ENCODE measurements at places on chromosomes 11 and 22.

GRCh38 chr11:125304136-125304535 is 139.6 kb downstream of the PKNOX2 start:
- no peak for DNase-seq

DNA sequence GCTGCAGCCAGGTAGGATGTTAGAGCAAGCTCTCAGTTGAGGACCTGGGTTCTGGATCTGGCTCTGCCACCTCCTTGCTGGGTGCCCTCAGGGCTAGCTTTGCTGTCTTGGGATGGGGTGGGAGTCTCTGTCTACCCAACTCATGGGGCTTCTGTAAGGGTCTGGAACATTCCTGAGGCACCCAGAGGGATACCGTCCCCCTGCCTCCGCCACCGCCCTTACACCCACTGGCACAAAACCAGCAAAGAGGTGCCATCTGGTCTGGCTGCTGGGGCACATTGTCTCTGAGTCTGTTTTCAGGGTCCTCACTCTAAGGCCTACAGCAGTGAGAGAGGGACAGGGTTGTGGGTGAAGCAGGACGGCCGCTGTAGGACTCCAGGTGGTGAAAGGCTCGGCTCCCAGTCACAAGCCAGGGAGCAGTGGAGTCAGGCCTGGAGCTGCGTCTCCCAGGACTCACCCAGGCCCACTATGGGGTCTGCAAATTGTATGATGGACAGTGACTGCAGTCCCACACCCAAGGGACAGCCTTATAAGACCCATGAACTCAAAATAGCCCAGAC is 84.9 kb downstream of the MORC2 start:
- DNase-seq, result no peak

DNA sequence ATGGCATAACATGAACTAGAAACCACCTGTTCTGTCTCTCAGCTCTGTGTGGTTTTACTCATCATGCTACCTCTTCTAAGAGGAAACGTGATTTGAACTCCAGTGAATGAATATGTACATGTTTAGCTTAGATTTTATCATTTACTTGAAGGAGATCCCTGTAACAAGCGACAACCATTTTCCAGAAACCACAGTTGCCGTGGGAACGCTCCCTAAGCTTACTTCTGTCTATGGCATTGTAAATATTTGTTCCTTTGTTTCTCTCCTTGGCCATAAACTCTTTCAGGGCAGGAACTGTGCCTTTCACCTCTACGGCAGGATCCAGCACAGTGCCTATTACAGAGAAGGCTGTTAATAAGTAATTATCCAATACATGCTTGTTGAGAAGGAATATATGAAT is 17.1 kb upstream of the TPH1 start:
- no peak for DNase-seq

DNA sequence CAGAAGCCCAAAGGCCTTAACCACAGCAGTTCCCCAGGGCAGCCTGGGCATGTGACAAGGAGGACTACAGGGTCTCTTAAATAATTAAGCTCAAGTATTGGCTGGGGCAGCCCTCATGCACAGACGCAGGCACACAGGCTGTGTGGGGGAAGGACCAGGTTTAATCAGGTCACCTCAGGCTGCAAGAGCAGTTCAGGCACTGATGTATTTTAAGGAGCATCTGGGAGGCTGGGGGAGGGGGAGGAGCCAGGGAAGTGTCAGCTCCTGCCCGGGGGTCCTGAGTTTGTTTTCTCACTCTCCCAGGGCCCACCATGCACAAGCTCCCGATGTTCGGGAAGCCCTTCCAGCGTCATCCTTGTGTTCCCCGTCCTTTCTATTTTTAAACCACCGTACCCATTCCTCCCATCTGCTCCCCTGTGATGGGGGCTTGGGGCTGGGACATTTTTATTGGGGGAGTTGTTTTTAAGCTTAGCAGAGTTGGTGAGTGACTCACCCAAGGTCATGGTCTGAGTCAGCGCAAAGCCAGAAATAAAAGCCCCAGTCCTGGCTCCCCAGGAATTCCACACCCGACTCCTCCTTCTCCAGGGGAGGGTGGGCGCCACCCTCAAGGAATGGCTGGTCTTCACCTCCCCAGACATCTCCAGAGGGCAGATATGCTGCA is 2.4 kb downstream of the CSDC2 start:
- DNase-seq, result no peak

DNA sequence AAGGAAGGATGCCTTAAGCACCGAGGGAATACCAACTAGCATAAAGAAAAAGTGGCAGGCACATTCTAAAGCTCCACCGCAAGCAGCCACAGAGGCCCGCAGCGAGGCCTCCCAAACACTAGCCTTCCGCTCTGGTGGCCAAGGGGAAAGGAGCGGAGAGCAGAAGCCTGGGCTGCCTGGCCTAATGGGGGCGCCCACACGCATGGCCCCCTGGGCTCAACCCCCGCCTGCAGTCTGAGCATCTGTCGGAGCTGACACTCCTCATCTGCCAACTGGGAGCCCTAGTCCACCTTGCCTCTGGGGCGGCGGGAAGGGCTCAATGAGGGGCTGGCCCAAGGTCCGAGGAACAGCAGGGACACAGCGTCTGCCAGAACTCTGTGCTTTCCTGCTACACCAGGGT is 50.1 kb upstream of the WNT11 start:
- no peak for DNase-seq

GRCh38 chr11:115129473-115130289 is 374.5 kb downstream of the CADM1 start:
- DNase-seq, result no peak

GRCh38 chr11:14529951-14530350 is 9.8 kb upstream of the PSMA1 start:
- no peak for DNase-seq

GRCh38 chr11:27200779-27201453 is 160.3 kb downstream of the BBOX1 start:
- DNase-seq, result no peak

DNA sequence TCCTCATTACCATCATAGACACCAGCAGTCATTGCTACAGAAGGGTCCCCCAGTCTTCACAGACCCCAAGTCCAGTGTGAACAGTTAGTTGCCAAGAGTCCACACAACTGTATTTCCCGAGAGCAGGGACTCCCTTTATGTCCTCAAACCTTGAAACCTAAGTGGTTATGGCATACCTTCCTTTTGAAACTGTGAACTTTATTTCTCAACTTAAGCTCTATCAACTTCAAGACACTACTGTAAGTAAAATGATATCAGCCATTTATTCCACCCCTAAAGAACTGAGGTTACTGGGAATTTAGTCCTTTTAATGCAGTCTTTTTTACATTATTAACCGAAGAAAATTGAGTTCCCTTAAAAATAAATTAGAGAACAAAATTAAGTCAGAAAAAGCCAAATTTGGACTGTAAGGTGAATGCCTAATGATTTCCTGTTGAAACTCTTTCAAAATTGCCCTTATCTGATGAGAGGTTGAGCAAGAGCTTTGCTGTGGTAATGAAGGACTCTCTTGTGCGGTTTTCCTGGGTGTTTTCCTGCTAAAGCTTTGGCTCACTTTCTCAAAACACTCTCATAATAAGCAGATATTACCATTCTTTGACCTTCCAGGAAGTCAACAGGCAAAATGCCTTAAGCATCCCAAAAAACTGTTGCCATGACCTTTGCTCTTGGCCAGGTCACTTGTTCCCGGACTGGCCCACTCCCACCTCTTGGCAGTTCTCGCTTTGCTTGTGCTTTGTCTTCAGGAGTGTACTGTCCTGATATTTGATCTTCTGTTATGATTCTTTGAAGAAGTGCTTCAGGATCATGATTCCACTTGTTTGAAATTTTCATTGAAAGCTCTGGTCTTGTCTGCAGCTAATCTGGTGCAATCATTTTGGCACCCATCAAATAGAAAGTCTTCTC is 765.4 kb upstream of the ANO3 start:
- no peak for DNase-seq

- no peak for DNase-seq
Observed at GRCh38 chr22:30104501-30105156, 24.4 kb downstream of the HORMAD2 start.

DNA sequence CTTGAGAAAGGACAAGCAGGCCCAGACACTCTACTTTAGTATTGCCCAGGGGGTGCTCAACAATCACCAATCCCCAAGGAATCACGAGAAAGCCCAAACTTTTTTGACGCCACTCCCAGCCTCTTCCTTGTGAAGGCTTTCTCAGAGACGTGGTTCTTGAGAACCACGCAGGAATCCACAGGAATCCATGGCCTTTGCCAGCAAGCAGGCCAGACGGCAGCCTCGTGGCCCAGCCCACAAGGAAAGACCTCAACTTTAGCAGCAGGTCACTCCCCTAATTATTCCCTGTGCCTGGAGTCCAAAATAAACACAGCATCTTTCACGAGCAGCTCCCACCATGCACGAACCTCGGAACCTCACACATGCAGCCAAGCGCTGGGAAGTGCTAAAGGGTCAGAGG is 104.2 kb downstream of the WT1 start:
- DNase-seq, result no peak

GRCh38 chr11:129048911-129049310 is 106.2 kb upstream of the TP53AIP1 start:
- DNase-seq, result no peak

DNA sequence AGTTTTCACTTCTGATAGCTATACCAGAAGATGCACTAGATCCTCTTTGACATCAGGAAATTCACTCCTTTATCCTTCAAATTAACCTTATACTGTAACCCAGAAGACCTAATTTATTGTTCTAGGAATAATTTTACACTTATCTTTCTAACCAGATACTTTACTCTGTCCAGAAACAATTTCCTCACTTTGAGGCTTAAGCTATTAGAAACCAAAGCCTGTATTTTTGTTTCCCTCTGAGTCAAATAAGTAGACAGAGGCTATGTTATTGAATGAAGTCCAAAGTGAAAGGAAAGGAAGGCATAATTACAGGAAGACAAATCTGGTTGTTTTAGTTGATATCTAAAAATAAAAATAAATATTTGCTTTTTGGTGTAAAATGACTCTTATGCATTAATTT is 2.2 kb downstream of the OR51V1 start:
- no peak for DNase-seq

GRCh38 chr11:59532620-59533019 is 21.3 kb downstream of the OR4D9 start:
- no peak for DNase-seq

DNA sequence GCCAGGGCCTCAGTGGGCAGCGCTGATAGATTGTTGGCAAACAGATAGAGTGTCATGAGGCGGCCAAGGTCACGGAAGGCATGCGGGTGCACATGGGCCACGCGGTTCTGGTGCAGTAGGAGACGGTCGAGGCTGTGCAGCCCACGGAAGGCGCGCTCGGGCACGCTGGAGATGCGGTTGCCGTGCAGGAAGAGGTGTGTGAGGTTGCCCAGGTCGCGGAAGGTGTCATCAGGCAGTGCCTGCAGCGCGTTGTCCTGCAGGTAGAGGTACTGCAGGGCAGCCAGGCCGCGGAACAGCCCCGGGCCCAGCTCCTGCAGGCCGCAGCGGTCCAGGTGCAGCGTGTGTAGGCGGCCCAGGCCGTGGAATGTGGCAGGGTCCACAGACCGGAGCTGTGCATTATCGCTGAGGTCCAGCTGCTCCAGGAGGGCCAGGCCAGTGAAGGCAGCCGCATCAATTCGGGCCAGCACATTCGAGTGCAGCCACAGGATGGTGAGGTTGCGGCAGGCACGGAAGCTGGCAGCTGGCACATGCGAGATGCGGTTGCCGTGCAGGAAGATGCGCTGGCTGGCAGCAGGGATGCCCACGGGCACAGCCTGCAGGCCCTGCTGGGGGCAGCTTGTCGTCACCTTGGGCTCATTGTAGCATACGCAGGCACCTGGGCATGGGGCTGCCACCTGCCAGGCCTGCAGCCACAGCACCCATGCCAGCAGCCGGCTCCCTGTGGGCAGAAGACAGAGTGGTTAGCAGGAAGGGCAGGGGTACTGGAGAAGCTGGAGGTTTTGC is 25.5 kb downstream of the RTN4R start:
- DNase-seq, result no peak

- no peak for DNase-seq
Observed at GRCh38 chr22:47422736-47423135, 660.3 kb downstream of the TBC1D22A start.

DNA sequence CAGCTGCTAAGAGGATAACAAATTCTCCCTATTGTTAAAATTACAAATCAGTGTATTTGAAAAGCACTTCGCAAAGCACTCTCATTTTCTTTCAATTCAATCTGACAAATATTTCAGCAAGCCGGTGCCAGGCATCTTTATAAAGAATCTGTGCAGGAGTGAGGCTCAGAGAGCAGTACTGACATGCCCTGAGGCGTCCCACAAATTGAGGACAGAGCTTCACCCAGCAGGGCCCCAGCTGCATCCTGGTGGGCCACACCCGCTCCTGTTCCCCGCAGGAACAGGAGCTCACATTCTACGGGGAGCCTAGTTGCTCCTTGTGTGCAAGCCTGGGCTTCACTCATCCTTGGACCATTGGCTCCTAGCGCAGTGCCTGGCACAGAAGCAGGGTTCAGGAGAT is 60.9 kb upstream of the EIF3D start:
- DNase-seq, result no peak

DNA sequence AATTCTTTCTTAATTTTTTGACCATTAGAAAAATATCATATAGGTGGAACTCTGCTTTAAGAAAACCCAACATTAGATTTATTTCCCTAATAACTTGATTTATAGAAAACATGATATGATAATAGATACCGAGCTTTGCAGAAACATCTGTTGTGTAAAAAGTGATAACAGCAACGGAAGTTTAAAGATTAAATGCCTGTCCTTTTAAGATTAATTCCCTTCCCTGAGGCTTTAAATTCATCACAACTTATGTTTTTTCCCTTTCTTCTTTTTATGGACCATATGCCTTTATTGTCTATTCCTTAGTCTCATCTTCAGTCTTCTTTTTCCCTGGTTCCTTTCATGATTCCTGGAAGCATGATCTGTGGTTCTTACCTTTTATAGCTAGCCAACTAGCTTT is 1.9 kb downstream of the USP47 start:
- DNase-seq, result no peak

GRCh38 chr11:83448686-83449085 is 162.5 kb upstream of the CCDC90B start:
- DNase-seq, result no peak

DNA sequence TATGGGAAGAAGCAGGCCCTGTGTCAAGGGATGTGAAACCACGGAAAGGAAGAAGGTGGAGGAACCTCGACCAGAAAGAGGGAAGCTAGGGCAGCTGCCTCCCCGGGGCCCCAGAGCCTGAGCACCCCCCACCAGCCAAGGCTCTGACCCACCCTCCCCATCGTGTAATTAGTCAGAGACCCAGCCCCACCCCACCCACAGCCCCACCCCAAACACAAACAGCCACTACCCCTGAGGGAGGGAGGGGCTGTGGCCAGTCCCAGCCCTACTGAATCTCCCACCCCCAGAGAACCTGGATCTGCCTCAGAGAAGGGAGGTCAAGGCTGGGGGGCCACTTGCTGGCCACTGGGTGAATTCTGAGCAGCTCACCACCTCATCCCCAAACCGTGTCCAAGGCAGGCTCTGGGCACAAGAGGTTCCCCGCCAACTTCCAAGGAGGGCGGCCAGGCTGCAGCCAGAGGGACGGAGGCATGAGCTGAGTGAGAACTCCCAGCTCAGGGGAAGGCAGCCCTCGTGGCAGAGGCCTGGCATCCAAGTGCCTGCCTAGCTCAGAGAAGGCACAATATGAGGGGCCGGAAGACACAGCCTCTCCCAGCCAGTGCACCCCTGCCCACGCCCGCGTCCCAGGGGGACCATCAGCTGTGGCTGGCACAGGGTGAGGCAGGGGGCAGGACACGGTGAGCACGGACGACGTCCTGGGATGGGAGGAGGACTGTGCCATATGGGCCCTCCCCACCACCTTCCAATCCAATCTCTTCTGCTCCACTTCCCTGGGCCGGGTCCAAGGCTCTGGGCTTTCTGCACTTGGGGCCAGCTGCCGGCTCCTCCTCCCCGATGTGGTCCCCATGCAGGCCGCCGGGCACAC is 2.7 kb downstream of the PLXNB2 start:
- no peak for DNase-seq

All from effector memory CD4-positive, alpha-beta T cell (primary cell).